ENCODE measurements at places on chromosomes 5 and 9.

DNA sequence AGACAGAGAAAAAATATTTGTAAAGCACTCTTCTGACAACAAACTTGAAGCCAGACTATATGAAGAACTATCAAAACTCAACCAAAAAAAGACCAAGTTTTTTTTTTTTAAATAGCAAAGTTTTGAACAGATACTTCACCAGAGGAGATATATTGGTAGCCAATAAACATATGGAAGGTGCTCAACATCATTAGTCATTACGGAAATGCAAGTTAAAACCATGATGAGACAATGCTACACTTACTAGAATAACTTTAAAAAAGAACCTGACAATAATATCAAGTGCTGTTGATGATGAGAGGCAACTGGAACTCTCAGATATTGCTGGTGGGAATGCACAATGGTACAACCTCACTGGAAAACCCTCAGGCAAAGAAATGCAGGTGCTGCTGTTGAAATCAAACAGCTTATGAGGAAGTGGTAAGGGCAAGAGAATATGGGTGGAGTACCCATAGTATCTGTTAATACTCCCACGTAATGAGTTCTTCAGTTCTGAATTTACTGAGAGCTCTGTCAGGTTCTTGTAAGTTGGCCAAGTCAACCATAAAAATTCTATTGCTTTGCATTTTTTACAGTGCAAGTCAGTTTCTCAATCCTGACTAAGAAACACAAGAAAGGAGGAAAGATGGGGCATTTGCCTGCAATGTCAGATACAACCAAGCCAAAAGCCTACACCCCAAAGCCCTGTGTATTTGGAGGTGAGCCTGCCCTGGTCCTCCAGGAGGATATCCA is 87.3 kb upstream of the GNAQ start:
- no peak for DNase-seq

DNA sequence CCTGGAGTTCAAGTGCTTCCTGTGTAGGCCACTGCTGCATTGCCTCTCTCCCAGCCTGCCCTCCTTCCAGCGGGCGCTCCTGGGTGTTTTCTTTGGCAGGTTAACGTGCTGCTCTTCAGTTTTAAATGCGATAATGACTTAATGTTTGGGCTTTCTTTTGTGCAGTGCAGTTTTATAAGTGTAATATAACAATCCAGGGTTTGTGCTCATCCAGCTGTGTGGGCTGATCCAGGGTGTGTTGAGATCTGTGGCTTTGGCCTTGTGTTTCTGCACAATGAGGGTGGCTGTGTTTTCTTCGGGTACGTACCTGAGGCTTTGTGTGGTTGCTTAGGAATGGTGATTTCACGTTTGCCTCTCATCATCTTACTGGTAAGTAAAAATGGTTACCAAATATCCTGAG is 50.6 kb downstream of the PCSK5 start:
- no peak for DNase-seq

- no peak for DNase-seq
Observed at GRCh38 chr5:158207733-158208132, 348.8 kb upstream of the CLINT1 start.

GRCh38 chr5:181265092-181265671 is 4.2 kb upstream of the TRIM52 start:
- no peak for DNase-seq

- DNase-seq, result no peak
Observed at GRCh38 chr9:130844044-130844451, 9.0 kb downstream of the ABL1 start.

- peak; percentile 18 for DNase-seq
Observed at GRCh38 chr9:108272349-108272899, 583.4 kb downstream of the ACTL7B start.

- DNase-seq, result no peak
Observed at GRCh38 chr5:98492258-98492657, 281.2 kb upstream of the RGMB start.

GRCh38 chr9:34430843-34431437 is 27.4 kb downstream of the FAM219A start:
- DNase-seq, result no peak

- DNase-seq, result no peak
Observed at GRCh38 chr9:70576116-70576515, 161.7 kb upstream of the KLF9 start.

DNA sequence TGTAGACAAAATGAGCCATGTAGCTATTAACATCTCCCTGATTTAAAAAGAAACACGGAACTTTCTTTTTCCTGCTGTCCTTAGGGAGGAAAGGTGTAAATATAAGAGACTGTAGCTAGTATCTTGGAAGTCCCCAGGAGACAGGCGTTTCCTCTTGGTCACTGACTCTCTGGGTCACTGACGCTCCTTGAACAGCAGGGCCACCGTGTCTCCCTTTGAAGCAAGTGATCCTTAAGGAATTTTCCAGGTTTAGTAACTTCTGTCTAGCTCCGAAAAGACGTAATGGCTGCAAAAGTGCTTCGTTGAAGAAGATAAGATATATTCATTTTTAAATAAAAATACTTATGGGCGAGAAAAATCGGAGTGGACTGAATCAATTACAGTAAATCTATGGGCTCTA is 745 bp upstream of the CLTA start:
- no peak for DNase-seq

GRCh38 chr9:98811051-98811650 is 3.7 kb downstream of the GALNT12 start:
- no peak for DNase-seq

DNA sequence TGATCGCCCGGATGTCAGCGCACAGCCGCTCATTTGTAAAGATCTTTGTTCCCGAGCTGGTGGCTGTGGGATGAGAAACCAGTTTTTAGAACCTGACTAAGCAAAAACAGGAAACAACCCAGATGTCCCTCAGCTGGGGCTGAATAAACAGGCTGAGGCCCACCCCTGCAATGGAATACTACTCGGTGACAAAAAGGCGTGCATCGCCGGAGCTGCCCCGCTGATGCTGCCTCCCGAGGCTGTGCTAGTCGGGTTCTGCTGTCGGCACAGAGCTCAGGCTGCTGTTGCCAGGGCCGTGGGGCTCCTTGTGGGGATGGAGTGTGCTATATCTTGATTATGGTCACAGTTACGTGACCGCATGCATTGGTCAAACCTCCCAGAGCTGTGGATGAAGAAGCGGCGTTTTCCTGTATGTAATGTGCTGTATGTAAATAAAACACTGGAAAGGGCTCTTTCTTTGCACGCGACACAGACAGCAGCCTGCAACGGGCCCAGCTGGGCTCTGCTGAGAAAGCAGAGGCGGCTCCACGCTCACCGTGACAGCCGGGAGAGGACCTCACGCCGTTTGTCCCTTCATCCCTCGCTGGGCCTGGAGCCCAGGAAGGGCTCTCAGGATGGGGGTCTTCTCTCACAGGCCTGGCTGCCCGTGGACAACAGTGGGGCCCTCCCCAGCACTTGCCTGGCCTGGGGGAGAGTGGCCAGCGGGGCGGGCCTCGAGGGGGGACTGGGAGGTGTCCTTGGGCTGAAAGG is 51.5 kb upstream of the RNU6ATAC start:
- no peak for DNase-seq

DNA sequence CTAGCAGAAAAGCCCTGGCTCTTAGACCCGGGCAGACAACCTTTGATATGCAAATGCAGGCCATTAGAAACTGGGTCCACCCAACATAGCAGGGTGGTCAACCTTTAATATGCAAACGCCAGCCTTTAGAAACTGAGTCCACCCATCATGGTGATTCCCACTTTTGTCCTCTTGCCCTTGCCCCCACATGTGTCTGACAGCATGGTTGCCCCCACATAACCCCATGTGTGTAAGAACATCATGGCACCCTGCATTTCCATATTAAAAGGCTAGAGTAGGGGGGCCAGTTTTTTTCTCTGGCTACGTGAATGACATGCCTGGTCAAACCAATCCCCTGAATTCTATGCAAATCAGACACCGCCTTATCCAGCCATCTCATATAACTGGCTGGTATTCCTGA is 273.2 kb upstream of the PRDM9 start:
- DNase-seq, result no peak

GRCh38 chr9:70481471-70481870 is 67.0 kb upstream of the KLF9 start:
- DNase-seq, result no peak

DNA sequence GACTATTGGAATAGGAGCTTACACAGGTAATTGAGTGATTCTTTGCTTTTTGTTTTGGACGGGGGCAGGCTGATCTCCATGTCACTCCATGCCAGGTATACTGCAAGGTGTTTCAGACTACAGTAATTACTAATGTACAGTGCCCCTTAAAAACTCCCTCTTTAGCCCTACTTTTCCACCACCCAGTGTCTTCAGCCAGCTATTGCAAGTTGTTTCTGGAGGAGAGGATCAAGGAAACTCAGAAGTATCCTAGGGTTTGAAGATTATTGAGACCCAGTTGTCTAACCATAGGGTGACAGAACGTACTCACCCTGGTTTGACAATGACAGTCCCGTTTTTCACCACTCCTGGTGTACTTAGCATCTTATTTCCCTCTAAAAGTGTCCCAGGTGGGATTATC is 13.4 kb downstream of the CFAP95 start:
- no peak for DNase-seq

DNA sequence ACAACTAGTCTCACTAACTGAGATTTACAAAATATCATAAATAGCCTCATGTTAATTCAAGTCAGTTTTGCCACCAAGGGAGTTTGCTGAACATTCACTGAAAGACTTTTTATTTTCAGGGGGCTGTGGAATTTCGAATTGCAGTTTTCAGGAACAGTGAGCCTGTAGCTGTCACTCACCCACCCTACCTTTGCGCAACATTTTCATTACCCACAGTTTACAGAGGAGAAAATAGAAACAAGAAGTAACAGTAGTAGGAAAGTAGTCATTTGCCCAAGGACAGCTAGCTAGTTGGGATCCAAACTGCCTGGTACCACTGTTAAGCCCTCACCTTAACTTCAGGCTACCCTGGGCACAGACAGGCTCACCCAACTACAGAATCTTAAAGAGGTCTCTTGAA is 154.1 kb downstream of the ADAMTS12 start:
- DNase-seq, result no peak

DNA sequence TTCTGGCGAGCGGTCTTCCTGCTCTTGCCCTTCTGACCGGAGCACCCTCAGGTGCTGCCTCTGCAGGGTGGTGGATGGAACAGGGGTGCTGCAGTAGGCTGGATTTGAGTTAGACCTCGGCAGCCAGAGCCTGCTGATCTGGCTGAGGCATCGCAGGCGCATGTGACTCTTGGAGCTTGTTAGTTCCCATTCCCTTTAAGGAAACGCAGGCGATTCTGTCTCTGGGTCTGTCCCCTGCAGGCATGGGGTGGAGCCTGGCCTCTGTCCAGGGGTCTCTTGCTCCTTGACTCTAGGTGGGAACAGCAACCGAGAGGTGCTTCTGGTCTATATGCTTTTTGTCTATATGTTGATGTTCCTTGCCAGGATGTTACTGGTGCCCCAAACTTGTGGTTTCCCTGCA is 3.1 kb downstream of the WNK2 start:
- DNase-seq, result no peak

- DNase-seq, result no peak
Observed at GRCh38 chr9:21903380-21903965, 90.7 kb downstream of the CDKN2A start.

- no peak for DNase-seq
Observed at GRCh38 chr5:120988941-120989340, 524.8 kb downstream of the PRR16 start.

DNA sequence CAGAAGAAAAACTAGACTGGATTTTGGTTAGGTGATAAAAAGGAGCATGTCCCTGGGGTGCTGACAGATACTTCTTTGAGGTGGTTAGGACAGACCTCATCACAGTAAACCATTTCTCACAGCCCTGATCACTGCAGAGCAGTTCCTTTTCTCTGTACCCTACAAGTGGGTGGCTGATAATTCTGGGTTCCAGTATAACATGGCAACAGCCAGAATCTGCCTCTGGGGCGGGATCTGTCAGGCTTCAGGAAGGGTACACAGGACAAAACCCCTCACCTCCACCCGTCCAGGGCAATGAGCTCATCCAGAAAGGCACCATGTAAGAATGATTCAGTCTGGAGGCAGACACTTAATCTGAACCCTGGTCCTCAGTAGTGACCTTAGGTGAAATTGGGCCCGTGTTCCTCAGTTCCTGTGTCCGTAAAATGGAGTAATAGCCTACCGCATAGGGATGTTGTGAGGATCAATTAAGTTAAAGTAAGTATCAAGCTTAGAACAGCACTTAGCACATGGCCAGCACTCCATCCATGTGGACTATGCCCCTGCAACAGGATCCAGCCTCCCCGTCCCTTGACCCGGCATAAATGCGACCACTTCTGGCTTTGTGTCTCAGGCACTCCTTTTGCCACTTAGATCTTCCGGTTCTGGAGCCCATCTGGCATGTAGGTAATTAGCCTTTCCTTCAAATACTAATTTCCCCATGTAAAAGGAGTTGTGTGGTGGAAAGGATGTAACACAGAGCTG is 129.2 kb downstream of the LHFPL2 start:
- no peak for DNase-seq

DNA sequence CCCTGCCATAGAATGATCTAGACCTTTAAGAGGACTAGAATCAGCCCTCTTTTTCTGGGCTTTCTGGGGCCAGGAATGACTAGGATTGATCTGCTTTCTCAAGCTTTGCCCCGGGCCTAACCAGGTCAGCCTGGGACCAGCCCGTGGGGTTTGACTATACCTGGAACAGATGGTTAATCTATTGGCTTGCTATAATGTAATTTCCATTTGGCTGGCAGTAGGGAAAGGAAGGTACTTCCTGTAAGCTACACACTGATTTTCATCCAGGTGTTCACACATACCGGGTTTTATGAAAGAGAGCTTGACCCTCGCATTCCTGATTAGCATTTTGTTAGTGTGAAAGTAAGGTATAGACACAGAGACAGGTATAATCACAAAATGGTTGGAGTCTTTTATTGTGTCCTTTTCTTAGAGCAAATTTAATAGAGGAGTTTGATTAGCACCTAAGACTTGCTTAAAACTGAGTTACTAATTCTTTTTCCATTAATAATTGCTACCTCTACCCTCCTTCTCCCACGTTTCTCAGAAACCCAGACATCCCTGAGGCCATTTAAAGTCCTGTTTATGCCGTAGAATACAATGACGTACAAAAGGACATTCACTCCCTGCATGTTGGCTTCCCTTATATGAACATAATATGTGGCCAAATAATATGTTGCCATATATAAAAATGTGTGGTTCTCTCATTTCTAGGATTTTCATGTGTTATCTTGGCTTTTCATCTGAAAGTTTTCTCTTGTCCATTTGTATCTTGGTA is 17.3 kb downstream of the LNPEP start:
- no peak for DNase-seq

DNA sequence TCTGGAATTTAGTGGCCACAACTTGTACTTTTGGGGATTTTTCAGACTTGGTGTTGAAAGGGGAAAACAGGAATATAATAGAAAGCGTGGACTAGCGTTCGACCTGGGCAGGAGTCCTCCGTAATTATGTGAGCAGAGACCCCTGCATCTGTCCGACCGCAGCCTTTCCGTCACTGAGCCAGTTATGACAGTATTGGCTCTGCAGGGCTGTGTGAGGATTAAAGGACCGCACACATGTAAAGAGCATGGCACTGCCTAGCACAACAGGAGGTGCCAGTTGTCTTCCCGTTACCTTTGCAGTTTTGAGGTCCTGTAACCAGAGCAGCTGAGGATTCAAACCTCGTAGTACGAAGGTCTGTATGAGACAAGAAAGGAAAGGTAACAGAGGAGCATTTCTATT is 1.2 kb downstream of the B4GALT7 start:
- no peak for DNase-seq

All from NCI-H1048 (cell line).